AG09309 (cell line): ENCODE measurements at places on chromosomes 1 and 21.

DNA sequence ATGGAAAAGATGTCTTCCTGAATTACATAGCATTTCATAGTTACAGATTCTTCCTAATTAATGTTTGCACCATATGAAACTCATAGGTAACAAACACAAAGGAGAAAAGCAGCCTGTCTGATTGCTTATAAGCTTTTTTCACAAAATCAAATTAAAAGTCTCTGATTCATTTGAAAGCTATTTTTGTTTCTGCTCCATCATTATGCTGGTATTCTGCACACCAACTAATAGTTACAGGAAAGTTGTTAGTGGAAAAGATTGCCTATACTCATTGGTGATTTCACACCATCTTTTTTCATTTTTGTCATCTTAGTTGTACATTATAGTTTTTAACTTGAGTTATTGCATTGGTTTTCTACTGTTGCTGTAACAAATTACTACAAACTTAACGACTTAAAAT is 70.0 kb downstream of the PRKAA2 start:
- DNase-seq = no peak

DNA sequence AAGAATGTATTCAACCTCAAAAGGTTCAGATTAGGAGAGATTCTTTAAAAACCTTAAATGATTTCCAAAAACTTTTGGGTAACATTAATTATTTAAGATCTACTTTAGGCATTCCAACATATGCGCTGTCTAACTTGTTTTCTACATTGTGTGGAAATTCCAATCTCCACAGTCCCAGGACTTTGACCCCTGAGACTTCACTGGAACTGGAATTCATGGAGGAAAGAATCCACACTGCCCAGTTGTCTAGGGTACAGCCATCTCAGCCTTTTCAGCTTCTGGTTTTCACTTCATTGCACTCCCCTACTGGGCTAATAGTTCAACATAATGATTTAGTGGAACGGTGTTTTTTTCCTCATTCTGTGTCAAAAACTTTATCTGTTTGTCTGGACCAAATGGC is 161.5 kb downstream of the IER5 start:
- DNase-seq = no peak

DNA sequence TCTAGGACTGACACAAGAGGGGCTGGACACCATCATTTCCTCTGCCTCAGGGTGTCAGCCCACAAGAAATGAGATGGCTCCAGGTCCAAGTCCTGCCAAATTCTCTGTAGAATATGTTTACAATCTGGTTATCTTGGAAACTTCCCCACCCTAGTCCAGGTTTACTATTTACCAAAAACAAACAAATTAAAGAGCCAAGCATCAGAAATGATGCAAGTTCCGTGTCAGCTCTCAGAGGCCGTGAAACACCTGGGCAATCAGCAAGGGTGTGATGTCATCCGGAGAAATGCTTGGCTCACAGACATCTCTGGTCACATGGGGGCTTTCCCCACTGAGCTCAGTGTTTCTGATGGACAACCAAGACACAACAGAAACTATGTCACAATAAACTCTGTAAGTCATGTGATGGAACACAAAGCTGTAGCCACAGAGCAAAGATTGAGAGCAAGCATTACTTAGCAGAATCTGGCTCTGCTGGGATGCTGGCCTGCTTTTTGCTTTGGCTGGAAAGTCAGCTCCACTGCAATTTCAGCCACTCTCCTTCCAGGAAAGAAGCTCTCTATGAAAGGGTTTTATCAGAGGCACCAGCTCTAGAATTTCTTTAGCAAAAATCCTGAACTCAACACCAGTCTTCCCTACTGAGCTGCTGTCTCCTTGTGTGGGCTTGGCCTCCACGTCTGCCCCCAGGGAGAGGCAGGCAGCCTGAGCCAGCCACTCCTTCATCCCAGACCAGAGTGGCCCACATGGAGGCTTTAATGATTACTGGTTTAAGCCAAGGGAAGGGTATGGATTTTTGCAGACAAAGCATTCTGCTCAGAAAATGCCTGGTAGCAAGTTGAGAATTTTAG is 55.9 kb downstream of the NENF start:
- peak; percentile 60 for DNase-seq

- DNase-seq = no peak
These were observed 131.7 kb downstream of the PATJ start for GRCh38 chr1:61873994-61874393.

GRCh38 chr1:25862785-25863485 is 3.7 kb upstream of the AUNIP start:
- DNase-seq = no peak

DNA sequence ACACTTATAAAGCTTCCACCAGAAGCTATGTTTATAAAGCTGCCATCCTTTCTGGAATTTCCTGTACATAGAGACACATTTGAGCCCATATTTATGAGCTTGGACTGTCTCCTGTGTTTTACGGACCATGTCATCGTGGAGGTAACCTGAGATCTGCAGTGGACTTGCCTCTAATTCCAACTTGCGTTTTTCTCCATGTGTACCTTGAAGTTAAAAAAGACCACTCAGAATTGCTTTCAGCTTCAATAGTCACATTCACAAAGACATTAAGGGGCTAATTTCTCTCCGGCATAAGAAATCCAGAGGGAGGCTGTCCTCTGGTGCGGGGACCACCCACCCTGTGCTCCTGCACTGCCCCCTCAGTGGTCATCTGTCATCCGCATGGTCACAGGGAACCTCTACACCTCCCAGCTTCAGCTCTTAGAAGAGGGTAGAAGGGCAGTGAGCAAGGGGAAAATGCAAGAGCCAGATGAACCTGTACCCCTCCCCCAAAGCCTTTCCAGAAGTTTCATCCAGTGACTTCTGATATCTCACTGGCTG is 521.4 kb upstream of the CAMK1G start:
- DNase-seq = no peak

- DNase-seq = no peak
These were observed 4.6 kb downstream of the COL9A2 start for GRCh38 chr1:40312238-40313205.

- no peak for DNase-seq
These were observed 177.4 kb downstream of the AKT3 start for GRCh38 chr1:243672539-243673074.

DNA sequence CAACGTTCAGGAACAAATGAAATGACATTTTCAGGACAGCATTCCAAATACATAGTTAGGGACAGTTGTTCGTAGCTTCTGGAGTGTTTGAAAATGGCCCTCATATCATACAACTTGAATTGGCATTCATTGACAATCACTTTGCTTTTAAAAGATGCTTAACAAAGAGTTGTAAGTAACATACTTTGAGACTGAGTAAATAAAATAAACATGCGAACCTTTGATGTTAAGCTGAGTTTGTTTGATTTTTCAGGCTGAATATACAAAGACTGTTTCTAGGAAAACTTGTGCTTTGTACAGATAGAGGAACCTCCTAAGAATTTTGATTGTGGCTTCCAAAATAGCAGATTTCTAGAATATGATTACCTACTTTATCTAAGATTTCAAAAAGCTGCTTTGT is 45.3 kb downstream of the ITSN1 start:
- DNase-seq = no peak

- DNase-seq = peak; percentile 74
These were observed 35.2 kb upstream of the ABCA4 start for GRCh38 chr1:94156096-94156625.

GRCh38 chr1:231183639-231184590 is 22.1 kb downstream of the TRIM67 start:
- DNase-seq = no peak

DNA sequence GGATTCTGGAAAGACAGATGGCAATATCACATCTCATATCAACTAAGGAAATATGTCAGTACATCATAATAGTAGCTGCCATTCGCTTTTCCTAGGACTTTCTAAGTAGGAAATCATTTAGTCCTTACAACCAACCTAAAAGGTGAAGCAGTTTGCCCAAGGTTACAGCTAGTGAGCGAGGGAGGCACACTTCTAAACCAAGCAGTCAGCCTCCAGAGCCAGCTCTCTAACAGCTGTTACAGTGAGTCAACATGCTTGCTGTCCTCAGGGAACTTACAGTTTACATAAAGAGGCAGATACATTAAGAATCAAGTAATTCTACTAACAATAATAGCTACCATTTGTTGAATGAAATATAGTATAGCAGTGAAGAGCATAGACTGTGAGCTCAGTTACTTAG is 57.1 kb downstream of the GIPC2 start:
- no peak for DNase-seq

- DNase-seq = no peak
These were observed 7.7 kb upstream of the HPCA start for GRCh38 chr1:32878637-32879041.

DNA sequence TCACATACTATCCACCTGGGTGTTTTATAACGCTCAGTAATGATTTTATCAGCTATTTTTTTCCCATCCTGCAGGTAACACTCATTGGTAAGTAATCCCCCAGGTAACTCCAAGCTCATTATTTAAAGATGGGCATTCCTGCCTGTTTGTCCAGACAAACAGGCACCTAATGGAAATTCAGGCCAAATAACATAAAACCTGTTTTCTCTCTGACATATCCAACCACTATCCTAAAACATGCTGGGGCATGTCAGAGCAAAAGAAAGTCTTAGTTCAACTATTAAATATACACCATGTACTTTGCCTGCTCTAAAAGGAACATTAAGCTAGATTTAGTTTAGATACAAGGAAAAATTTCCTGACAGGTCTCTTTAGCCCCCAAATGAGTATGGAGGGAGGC is 987.7 kb downstream of the TTLL7 start:
- DNase-seq = no peak

DNA sequence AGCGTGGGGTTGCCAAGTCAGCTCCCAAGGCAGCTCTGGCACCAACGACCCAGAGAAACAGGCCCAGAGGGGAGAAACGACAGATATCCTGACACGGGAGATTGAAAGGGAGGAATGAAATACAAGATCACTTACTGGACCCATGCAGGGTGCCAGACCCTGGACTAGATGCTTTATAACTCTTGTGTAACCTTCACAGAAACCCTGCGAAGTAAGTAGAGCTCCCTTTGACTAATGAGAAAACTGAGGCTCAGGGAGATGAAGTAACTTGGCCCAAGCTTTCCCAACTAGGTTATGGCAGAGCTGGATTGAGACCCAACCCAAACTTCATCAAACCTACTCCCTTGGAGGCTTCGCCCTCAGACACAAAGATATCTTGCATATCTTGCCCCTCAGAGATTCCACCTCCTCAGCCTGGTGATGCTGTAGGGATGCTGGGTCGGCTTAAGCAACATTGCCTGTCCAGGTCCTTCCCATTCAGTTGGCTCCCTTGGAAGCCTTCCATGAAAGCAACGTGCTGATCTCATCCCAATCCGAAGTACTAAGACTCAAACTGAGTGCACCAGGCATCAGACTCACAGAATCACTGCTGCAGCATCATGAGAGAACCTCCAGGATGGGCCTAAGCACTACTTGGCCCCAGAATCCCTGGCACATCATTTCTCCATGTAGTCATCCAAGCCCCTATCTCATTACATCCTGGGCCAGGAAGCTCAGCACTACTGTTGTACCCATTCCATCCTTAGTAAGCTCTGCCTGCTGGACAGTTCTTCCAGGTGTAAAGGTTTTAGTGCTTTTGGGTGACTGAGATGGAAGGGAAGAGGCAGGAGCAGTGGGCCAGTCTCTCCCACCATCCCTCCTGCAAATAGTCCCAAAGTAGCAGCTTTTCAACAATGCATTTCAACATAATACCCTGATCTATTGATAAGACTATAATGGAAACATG is 1.1 kb upstream of the IGSF9 start:
- no peak for DNase-seq

- no peak for DNase-seq
These were observed 95.4 kb upstream of the ERRFI1 start for GRCh38 chr1:8121261-8122159.

GRCh38 chr1:62259551-62259950 is 59.7 kb downstream of the KANK4 start:
- DNase-seq = no peak

- no peak for DNase-seq
These were observed 1402.6 kb downstream of the MRPL39 start for GRCh38 chr21:24204641-24205040.

GRCh38 chr1:235852887-235853286 is 13.8 kb downstream of the LYST start:
- DNase-seq = no peak

GRCh38 chr1:28417441-28417922 is 47.9 kb downstream of the PHACTR4 start:
- DNase-seq = peak; percentile 74

DNA sequence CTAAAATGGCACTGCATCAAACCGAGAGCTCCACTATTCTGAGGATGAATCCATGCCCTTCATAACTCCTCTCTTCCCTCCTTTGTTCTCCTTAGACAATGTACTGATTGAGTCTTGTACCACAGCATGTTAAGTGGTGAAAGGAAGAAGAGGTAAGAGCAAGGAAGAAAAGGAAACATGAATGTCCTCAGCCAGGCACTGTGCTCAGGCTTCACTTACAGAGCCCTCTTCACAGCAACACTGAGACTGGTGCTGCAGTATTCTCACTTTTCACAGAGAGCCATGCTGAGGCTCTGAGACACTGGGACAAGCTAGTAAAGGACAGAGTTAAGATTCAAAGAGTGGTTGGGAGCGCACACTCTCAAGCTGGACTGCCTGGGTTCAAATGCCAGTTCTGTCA is 143.5 kb downstream of the AKT3 start:
- DNase-seq = no peak

DNA sequence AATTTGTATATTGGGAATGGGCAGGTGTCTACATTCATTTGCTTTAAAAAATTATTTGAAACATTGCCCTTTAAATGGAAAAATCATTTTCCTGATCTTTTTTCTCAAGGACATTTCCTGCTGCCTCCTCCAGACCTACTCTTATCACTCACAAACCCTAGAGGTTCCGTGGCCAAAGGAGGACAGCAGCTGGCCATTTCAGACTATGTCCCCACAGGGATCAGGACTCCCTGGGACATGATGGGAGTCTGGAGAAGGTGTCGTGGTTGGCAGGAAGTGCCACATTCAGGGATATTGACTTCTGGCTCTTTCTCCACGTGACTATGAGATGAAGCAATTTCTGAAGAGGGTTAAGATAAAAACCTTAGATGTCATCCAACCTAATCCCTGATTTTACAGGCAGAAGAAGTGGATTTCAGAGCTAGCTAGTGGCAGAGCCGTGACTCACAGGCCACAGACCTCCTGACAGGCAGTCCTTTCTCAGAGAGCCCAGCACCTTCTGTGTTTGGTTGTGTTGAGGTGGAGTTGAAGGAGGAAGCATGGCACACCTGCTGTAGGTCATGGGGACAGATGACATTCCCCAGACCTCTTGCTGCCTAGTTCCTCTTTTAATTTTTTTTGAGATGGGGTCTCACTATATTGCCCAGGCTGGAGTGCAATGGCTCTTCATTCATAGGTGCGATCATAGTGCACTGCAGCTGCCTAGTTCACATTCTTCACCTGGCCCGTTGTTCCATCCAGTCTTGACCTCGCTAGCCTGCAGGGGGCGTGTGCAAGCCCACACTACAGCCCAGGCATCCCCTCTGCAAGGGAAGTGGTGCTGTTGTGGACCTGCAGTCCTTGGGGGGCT is 25.5 kb upstream of the IL10 start:
- no peak for DNase-seq
